ENCODE measurements at places on chromosomes 5 and 9.

GRCh38 chr5:133912951-133913350, 55.5 kb downstream of the C5orf15 start:
- DNase-seq: no peak

GRCh38 chr9:13070612-13071595, 208.6 kb downstream of the MPDZ start:
- no peak for DNase-seq

GRCh38 chr5:112183103-112183711, 235.9 kb downstream of the EPB41L4A start:
- DNase-seq: peak; percentile 10

DNA sequence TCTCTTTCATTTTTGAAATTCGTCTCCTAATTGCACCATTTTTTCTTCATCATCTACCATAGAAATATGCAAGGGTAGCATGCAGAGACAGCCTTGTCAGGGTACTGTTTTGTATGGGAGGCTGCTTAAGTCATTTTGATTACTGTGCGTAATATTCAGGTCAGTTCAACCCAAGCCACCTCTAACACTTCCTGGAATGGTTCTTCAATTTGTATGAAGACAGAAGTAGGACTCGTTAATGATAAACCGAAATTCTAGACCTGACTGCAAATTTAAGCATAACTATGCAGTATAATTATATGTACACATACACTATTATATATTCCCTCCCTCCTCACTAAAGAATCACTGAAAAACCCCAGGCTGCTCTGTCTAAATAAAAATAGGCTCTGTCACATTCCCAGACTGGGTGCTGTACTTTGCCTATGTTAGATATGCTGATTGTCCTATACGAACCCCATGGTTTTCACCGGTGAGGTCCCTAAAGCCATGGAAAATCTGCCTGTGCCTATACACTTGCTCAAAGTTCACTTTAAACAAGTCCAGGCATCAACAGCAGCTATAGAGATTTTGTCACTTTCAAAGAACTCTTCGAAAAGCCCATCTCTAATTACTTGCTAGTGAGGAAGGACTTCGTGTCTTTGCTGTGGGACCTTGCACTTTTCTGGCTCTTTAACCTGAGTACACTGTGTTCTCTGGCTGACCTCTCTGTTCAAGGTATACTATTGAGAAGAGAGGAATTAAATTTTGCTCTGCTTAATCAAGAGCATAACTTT, 352.1 kb upstream of the CD180 start:
- no peak for DNase-seq

DNA sequence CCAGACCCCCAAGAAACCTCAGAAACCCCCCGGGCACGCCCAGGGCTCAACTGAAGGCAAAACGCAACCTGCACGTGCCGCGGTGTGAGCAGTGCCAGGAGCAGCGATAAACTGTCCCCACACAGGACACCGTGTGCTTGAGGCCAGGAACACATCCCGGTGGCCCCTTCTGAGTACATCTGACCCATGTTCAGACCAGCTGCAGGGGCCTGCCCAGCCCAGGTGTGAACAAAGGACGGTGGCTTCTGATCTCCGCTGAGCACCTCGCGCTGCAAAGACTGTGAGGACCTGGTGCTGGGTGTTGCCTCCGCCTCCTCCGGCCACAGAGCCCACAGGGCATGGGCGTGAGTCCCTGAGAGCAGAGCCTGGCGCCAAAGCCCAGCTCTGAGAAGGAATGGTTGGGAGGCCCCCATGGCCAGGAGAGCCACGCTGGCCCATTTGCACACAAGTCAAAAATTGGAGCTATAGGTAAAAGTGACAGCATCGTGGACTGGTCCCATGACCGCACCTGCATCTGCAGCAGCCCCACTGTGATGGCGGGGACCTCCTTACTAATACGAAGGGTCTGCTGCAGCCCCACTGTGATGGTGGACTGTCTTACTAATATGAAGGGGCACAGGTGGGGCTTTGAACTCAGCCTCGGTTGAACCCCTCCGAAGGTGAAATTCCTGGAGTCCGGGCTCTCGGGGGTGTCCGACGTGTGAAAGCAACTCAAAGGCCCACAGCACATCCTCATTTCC, 31.5 kb downstream of the NDUFS6 start:
- no peak for DNase-seq

DNA sequence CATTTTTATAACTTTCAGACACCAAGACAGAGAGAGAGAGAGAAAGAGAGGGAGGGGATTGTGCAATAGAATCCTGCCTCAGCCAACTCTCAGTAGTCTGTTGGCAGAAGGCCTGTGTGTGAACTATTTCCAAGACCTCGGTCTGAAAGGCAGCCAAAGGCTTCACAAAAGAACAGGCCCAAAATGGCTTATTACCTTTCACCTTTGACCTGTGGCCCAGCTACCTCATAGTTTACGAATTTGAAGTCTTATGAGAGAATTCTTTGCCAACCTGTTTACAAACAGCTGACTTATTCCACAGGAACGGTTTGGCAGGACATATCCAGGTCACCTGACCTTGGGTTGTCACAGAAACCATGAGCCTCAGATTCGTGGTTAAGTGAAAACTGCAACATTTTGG, 48.6 kb downstream of the NR2F1-AS1 start:
- DNase-seq: no peak

DNA sequence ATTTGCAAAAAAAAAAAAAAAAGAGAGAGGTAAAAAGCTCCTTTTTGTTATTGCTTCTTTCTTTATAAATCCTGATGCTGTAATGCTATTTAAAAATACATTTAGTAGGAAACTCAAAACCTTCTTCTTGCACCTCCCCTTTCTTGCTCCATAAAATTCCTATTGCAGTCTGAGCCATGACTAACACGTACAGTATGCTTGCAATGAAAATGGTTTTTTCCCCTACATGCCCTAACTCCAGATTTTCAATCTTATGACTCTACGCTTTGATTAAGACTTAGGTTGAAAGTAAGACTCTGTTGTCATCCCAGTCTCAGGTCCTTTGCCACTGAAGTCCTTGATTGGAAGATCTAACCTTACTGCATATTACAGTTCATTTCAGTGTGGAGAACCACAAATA, 23.9 kb downstream of the FGF10 start:
- no peak for DNase-seq

DNA sequence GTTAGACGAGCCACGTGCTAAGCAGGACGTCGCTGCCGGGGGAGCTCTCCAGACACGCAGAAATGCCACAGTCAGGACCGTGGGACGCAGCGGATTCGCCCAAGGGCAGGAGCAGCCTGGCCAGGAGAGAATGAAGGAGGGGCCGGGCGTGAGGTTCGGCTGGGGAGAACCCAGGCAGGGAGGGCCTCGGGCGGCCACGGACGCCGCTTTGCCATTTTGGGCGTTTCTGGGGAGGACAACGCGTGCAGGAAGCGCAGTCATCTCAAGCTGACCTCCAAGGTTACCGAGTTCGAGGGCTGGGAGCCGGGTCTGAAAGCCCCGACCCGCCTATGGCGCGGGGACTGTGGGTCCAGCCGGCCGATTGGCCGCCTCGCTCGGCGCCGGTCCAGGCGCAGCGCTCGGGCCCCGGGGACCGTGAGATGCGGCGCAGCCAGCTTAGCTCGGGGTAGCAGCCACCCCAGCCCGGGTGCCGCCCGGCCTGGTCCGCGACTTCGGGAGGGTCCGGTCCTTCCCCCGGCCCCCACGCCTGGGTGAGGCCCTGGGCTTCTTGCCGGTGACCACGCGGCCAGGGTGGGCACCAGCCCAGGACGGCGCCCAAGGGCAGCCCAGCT, 760 bp upstream of the MAN1B1 start:
- DNase-seq: peak; percentile 7

DNA sequence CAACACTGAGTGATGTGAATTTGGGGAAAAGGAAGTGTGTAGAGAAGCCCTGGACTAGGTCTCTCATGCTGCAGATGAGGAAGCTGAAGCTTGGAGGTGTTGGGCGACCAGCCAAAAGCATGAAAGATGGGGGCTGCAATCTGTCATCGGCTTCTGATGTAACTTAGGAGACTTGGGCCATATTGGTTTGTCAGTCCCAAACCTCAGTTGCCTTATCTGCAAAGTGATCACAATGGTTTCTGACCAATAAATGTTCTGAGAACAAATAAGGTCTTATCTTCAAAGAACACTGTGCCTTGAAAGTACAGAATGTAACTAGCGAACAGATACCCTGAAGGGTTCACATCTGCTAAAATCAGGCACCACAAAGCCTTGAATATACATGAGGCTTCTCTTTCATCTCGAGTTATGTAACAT, 198.4 kb upstream of the NR3C1 start:
- peak; percentile 70 for DNase-seq

DNA sequence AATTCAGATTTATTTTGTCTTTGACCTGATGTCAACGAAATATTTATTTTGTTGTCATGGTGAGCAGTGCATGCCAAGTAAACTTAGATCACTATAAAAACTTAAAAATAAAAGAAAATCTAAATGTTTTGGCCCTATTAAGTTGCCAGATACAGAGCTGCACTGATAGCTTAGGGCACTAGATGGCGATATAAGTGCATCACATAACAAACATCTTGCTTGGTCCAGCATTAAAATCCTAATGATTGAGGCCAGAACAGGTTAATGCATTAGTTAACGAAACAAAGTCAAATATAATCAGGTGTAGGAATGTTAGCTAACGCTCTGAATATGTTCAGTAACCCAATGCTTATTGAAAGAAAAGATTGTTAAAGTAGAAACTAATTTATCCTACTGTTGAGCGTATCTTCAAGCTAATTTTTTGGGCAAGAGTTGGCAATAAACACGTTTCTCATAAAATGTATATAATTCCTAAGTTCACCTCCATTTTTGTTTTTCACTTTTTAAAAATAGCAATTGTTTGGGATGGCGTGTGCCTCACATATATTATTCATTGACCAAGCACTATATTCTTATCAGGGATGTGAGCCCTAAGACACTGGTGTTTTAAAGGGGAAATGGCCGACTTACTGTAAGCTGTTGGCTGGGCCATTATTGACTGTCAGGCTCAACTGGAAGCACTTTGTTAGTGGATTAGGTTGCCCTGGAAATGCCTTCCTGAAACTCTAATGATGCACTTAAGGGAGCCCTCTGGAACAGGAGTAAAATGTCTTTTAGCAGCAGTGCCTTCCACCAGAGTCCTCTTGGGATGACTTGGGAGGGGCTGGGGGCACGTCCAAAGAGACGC, 33.3 kb downstream of the KCTD16 start:
- DNase-seq: peak; percentile 82

GRCh38 chr9:34049630-34050384, 1.1 kb upstream of the UBAP2 start:
- DNase-seq: no peak

DNA sequence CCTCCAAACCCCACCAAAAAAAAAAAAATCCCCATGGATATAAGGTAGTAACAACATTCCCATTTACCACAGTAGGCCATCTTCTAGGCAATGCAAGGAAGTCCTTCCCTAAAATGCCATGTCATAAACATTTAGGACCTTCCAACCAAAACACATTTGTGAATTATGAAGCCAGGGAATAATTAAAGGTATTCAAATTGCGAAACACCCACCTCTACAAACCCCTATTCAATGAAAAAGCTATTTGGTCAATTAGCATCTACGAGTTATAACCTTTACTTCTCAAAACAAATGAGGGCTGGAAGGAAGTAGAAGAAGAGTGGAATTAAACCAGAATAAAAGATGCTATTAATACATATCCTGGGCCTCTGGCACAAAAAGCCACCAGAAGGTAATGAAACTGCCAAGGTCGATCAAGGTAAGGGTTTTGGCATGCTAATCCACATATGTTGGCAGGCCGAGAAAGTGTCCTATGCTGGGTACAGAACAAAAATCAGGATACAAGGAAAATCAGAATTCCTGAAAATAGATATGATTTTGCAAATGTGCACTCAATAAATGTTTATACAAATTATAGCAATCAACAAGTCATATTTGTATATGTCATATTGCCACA, 47.7 kb downstream of the MTMR12 start:
- DNase-seq: no peak

DNA sequence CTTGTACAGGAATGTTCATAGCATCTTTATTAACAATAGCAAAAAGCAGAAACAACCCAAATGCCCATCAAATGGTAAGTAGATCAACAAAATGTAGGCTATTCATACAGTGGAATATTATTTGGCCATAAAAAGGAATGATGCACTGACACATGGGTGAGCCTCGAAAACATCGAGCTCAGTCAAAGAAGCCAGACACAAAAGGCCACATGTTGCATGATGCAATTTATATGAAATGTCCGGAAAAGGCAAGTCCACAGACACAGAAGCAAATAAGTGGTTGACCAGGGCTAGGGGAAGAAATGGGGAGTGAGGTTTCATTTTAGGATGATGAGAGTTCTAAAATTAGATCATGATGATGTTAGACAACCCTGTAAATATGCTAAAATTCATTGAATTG, 16.5 kb upstream of the SLC2A8 start:
- DNase-seq: no peak

GRCh38 chr9:91949946-91950664, at the start of gene ROR2:
ROR2 (minus strand) TSS chr9:91950228.
- peak; percentile 75 for DNase-seq

DNA sequence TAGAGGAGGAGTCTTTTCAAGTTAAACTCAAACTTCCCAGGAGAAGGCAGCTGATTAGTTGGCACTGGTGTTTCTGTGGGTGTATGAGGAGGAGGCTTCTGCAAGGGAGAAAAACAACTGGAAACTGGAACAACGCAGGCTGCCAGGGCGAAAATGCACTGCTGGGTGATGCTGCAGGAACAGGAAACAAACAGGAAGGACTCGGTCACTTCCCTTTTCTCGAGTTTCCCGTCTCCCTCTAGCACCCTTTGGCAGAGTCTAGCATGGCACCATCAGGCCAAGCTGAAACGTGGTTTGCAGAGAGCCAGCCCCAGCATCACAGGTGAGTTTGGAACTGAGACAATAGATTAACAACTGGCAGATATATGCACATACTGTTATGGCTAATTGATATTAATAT, 77.5 kb upstream of the CAST start:
- DNase-seq: peak; percentile 31

DNA sequence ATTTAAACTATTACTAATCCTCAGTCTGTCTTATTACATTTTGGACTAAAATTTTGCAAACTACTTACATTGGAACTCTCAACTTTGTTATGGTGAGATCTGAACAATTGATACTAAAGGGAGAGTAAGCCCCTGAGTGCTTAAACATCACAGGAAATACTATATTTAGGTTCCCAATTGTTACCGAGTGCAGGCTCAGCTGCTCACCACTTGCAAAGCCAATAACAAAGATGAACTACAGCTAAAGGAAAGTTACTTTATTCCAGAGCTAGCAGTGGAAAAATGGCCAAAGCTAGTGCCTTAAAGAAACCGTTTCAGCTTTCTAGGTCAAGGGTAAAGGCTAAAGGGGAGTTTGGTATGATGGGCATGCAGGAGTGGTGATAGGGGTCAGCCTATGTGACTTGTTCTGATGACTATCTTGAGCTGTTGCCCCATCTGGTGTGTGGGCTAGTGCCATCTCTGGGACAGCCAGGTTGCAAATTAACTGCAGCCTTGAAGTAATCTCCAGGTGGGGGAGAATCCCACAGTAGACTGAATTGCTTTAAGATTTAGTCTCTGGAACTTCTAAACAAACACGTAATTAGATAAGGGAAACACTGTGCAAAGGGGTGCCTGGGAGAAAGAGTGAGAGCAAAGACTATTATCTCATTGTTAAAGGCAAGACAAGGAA, 7.8 kb upstream of the NDUFB6 start:
- DNase-seq: no peak

Data from common myeloid progenitor, CD34-positive (primary cell).